ENCODE measurements at places on chromosomes 6 and 20.

DNA sequence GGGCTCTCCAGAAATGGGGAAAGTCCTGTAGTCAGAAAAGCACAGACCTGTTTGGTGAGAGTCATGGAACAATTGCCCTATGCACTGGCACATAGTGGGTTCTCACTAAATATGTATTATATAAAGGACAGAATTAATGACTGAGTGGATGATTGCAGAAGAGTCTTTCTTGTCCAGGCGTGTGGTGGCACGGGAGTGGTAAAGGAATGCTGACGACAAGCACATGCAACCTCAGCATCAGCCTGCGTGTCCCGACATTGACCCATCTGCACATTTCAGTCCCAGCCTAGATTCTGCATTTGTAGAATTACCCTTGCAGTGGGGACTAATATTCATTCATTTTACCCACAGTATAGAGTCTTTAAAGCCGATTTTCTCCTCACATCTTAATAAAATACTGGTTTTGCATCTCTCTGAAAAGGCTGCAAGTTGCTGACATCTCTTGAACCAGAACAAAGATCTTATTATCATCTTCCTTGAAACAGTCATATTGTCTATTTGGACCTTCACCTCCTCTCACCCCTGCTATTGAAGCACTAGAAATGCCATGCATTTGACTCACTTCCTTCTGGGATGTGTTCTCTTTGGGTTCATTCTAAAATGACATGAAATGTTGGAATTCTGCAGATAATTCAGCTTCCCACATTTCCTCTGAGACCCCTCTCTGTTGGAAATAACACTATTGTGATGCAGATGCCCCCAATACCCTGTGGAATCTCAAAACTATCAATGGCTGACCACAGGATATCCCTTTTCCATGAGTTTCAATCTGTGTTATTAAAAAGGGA, 883.6 kb upstream of the FLRT3 start:
- DNase-seq = no peak

- no peak for DNase-seq
Observed at GRCh38 chr20:21559305-21559704, 45.4 kb upstream of the NKX2-2 start.

GRCh38 chr20:44038681-44039123, 124.0 kb downstream of the TOX2 start:
- no peak for DNase-seq

DNA sequence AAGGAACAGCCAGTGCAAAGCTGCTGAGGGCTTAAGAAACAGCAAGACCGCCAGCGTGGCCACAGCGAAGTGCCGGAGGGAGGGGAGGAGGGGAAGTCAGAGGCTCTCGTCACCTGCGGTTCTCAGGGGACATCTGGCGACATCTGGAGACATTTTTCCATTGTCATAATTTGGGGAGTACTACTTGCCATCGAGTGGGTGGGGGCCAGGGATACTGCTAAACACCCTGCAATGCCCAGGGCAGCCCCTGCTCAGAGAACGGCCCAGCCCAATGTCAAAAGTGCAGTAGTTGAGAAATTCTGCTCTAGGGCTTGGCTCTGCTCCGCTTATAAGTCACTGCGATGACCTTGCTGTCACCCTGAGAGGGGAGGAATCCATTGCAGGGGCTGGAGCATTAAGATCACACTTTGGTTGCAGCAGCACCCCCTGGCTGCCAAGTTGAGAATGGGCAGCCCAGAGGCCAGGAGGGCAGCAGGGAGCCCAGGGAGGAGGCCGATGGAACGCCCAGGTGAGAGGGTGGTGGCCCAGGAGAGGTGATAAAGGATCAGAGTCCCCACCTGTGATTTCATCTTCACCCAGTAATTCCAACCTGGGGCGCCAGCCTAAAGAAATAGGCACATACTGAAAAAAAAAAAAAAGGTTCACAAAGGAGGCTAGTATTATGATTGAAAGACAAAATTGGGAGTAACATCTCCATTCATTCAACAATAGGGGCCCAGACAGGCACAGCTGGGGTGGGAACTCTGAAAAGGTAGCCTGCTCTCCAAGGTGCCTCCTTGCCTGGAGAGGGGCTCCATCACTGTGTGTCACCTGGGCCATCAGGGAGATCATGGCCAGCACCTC, 218.2 kb downstream of the BMP7 start:
- DNase-seq = no peak

GRCh38 chr6:124536842-124537191, 425.4 kb upstream of the RNF217 start:
- no peak for DNase-seq

DNA sequence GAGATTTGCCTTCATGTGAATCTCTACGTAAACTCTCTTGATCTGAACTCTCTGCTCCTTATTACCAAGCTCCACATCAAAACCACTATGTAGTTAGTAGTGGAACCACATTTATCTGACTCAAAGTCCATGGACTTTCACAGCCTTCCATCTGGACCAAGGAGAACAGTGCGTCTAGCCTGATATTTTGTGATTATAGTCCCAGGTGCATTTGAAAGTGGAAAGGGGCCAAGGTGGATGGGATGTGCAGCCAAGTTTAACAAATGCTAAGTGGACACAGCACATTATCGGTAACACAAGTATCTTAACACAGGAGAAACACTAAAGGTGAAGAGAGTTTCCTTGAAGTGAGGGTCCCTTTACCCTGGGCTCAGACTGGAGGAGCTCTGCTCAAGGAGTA, 281.2 kb upstream of the SGK1 start:
- no peak for DNase-seq

DNA sequence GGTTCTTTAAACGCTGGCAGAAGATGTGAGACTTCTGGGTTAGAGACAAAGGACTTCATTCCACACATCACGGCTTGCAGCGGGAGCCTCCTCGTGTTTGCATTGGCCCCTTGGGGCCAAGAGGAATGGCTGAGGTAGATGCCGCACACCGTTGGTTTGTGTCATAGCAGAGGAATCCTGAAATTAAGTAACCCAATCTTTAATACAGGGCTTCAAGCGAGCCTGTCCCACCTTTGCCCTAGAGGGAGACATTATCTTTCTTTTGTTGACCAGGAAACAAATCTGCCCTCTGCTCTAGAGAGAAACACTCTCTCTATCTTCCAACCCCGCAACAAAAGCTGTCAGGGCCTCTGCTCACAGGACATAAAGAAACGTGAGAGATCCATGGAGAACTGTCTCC, 277.5 kb upstream of the ZFP64 start:
- DNase-seq = no peak

GRCh38 chr6:136752554-136752953, 39.7 kb downstream of the MAP3K5 start:
- no peak for DNase-seq

DNA sequence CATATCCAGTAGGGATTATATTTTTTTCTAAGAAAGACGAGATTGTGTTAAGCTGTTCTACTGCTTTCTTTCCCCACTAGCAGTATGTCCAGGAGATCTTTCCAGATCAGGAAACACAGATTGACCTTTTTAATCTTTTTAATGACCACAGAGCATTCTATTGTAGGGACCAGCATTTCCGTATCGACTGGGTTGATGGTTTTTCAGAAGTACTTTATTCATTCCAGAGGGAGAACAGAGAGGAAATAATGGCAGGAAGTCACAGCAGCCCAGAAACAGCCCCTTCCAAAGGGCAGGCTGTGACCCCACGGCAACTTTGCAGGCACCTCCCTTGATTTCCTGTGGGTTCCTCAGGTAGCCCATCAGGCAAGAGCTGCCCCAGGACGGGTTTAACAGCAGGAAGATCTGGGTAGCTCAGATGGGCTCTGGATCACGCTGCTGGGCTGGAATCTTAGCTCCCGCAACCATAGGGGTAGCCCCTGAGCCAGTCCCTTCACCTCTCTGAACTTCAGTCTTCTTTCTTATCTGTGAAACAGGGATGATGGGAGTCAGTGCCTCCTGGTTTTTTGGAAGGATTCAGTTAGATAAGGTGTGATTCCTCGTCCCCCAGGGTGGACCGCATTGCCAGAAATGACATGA, 23.8 kb upstream of the CHMP4B start:
- DNase-seq = no peak

DNA sequence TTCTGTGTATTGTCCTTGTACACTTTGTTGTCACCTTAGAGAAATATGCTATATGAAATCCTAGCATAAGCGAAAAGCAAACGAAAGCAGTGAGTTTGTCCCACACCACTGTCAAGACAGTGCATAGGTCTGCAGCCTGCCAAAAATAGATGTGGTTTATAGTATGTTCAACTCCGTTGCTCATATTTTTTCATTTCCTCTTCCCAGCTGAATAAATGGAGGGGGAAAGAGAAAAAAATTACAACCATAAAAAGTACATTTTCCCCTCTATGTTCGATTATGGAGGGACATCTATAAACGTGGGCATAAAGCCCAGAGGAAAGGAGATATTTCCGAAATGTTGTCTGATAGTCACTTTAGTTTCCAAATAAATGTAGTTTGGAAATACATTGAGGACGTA, 25.8 kb downstream of the PRL start:
- no peak for DNase-seq

DNA sequence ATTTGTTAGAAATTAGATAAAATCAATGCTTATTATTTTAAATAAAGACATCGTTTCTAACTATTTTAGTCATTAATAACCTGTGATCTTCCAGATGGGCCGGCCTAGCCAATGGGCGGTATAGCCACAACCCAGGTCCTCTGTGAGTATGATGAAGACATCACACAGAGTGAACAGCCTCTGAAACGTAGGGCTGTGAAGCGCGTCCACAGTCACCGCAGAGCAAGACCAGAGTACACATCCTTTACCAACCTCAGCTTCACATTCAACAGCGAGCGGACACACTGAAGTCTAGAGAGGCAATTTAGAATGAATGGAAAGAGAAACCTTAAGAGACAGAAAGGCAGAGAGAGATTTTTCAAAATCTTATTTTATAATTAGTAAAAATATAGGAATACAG, 125.0 kb upstream of the RPS6KA2 start:
- DNase-seq = no peak

DNA sequence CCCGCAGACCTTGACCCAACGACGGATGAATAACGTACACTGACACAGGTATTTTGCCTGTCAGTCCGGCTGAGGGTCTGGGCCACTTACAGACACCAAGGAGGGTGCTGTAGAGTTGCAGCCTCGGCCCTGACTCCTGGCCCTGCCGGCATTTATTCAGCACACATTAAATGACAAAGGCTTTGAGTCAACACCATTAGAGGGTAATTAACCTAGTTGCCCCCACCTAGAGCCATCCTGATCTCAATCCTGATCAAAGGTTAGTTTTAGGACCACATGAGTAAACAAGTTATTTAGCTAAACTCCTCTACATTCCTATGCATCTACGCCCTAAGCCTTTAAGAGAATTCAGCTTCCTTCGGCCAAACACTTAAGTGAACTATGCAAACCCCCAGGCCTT, 11.9 kb upstream of the PM20D2 start:
- no peak for DNase-seq

DNA sequence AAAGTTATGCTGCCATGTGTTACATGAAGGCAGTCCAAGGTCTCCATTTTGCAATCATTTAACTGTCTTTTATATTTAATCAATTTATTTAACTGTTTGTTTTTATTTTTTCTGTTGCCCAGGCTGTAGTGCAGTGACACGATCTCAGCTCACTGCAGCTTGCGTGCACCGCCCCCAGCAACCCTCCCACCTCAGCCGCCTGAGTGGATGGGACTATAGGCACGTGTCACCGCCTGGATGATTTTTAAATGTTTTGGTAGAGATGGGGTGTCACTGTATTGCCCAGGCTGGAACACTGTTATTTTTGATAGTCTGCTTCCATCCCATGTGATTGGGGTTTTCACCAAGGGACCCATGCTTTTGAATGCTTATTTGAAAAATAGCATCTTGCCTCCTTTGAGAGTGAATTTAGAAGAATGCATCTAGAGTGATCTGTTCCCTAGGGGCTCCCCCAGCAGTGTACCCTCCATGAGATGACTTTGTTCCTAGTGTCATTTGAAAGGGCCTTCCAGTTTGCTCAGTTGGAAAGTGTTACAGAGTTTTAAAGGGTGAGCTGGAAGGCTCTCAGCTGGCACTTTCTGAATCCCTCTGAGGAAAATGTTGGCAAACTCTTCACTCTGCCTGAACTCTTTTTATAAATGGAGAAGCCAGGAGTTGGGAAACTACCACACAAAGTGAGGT, 143.4 kb downstream of the JARID2 start:
- no peak for DNase-seq

- DNase-seq = no peak
Observed at GRCh38 chr6:143155681-143156080, 95.0 kb downstream of the AIG1 start.

GRCh38 chr6:107812234-107812769, 11.8 kb downstream of the SCML4 start:
- no peak for DNase-seq

- no peak for DNase-seq
Observed at GRCh38 chr6:2514965-2515543, 235.7 kb downstream of the MYLK4 start.

DNA sequence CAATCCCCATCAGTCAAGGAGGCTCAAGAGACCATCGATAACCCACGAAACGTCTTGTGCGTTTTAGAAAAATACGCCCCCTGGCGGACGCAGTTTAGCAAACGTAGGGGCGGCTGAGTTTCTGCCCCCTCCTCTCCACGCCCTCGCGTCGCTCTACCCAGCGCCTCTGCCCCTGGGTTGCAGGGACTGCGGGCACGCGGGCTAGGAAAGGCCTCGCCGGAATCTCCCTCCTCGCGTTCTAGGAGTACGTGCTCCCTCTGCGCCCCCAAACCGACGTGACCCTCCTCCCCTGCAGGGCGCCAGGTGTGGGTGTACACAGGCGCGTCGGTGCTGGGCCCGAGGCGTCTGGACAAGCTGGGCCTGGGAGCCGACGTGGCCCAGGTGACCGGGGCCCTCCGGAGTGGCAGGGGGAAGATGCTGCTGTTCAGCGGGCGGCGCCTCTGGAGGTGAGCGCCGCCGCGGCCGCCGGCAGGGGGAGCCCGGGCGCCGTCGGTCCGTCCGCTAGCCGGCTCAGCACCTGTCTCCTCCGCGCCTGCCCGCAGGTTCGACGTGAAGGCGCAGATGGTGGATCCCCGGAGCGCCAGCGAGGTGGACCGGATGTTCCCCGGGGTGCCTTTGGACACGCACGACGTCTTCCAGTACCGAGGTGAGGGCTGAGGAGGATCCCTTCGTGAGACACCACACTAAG, 5.3 kb downstream of the MMP9 start:
- peak; percentile 56 for DNase-seq

- no peak for DNase-seq
Observed at GRCh38 chr6:101543796-101544195, 150.3 kb downstream of the GRIK2 start.

DNA sequence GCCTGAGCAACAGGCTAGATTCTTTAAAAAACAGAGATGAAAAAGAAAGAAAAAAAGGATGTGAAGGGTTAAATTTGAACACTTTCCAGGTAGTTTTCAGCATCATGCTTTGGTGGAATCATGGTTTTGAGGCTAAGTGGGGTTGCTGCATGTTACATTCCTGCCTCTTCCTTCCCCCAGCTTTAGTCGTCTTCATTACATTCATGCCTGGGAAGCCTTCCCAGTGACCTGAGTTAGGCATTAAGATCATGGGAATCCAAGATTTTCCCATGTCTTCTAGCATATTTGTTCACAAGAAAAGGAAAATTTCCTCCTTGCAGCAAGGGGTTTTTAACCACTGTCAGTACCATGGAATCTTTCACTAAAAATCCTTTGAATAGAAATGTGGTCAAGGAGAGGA, 12.0 kb downstream of the TPX2 start:
- DNase-seq = no peak

- peak; percentile 91 for DNase-seq
Observed at GRCh38 chr20:38196592-38196991, 31.5 kb upstream of the TGM2 start.

GRCh38 chr6:100247123-100247522, 217.6 kb downstream of the SIM1 start:
- DNase-seq = no peak

- DNase-seq = no peak
Observed at GRCh38 chr6:56580271-56580670, 62.4 kb downstream of the DST start.

- no peak for DNase-seq
Observed at GRCh38 chr6:89975991-89976693, 81.9 kb downstream of the GJA10 start.

Measured in CD14-positive monocyte (primary cell).